Glomerular endothelial cell (primary cell): ENCODE measurements at places on chromosomes 1 and 21. TPM values are rescaled to one million over a fixed set of nuclear protein-coding genes. Genes with fewer than 3 reads are reported as not detected.
A peak's percentile ranks its signal among the peaks of the same experiment; 100 is the strongest.

The CD55 gene
- 121 and 147 TPM in 2 replicates for total RNA-seq

The RPE65 gene
- not detected in 2 replicates for total RNA-seq

The CCDC30 gene
- 0.34 and 0.64 TPM in 2 replicates for total RNA-seq

The OLIG2 gene
- not detected in 2 replicates for total RNA-seq

The COL18A1 gene
- total RNA-seq: 1,199 and 1,391 TPM in 2 replicates

The SERTAD4 gene
- 1.6 and 2.4 TPM in 2 replicates for total RNA-seq

The LINGO4 gene
- total RNA-seq: not detected in 2 replicates

The IFNLR1 gene
- total RNA-seq: 0.39 and 0.41 TPM in 2 replicates

DNA sequence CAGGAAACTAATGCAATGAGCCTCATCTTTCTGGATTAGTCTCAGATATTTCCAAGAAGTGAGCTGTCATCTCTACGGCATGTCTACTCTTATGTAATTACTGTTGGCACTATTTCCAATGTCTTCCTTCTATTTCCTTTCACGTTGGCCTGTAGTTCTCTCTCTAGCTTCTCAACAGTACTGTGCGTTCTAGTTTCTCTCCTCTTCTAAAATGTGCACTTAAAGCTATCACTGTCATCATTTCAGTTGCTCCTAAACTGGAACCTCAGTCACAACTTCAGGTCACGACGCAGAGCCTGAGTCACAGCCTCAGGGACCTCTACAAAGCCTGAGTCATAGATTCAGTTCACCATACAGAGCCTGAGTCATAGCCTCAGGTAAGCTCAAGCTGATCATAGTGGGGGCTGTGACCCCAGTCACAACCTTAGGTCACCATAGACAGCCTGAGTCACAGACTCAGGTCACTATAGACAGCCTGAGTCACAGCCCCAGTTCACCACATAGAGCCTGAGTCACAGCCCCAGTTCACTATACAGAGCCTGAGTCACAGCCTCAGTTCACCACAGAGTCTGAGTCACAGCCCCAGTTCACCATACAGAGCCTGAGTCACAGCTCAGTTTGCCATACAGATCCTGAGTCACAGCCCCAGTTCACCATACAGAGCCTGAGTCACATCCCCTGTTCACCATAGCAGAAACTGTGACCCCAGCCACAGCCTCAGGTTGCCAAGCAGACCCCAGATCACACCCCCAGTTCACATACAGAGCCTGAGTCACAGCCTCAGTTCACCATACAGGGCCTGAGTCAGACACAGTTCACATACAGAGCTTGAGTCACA lies 13.0 kb downstream of the WNT9A start:
- no peak for DNase-seq

DNA sequence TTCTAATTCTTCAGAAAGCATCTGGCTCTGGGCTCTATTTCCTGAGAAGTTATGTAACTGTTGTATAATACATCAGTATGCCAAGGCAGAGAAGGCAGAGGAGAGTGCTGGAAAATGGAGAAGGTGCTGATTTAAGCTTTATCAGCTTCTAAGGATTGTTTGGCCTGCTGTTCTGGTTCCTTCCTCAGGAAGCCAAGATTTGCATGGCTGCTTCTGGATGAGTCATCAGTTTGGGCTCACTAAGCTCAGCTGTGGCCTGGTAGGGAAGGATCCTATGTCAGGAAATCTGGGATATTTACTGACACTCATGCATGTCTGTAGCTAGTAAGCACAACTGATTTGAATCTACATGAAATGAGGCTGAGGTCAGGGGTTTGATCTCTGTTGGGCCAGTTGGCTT lies 73.2 kb upstream of the ADGRL4 start:
- peak; percentile 99 for DNase-seq

- no peak for DNase-seq
Observed at GRCh38 chr21:39728341-39728740, 16.6 kb upstream of the IGSF5 start.

- DNase-seq: no peak
Observed at GRCh38 chr1:245937316-245938045, 569.6 kb downstream of the SMYD3 start.

DNA sequence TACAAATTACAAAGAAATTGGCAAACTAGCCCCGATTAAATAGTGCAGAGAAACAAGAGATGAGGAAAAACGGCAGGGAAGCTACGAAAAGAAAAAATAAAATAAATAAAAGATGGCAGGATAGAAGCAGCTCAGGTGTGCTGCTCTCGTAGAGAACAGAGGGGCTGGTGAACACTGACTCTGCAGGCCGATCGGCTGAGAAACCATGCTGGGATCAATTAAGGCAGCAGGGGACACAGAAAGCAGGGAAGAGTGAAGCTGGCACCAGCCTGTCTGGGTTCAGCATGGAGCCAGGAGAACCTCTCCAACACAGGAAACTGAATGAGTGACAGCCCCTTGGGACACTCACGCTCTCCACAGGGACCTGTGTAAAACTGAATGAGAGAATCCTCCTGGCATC lies 39.5 kb upstream of the TMPRSS15 start:
- DNase-seq: no peak

- no peak for DNase-seq
Observed at GRCh38 chr21:46148106-46148505, 7.3 kb downstream of the FTCD start.

DNA sequence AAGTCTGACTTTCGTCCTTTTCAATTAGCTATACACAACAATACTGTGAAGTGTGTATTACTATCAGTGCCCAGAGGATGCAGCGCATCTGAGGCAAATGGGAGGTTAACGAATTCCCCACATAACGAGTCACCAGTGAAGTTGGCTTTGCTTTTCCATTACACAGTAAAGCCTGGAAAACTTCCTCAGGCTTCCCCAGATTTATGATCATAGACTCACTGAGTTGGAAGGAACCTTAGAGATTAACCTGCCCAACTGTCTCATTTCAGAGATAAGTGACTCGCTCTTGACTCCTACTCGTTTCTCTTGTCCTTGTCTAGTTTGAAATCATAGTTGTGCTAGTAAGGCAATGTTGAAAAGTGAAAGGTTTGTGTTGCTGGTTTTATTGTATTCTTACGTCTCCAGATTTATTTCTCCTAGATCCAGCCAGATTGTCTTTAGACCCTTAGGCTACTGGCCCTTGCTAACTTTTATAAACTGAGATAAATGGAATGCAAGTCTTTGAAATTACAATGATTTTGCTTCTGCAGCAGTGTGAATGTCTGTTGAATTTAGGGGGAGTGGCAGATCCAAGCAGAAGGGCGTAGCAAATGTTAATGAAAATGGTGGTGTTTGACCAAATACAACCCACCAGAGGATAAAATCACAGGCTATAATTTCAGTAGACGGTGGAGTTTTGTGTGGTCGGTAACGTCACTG lies 17.3 kb downstream of the S1PR1 start:
- no peak for DNase-seq

GRCh38 chr1:11046270-11046566 lies 821 bp downstream of the MASP2 start:
- DNase-seq: no peak

- no peak for DNase-seq
Observed at GRCh38 chr1:183101841-183102276, 78.6 kb downstream of the LAMC1 start.

- DNase-seq: no peak
Observed at GRCh38 chr1:181647314-181648035, 164.2 kb downstream of the CACNA1E start.

DNA sequence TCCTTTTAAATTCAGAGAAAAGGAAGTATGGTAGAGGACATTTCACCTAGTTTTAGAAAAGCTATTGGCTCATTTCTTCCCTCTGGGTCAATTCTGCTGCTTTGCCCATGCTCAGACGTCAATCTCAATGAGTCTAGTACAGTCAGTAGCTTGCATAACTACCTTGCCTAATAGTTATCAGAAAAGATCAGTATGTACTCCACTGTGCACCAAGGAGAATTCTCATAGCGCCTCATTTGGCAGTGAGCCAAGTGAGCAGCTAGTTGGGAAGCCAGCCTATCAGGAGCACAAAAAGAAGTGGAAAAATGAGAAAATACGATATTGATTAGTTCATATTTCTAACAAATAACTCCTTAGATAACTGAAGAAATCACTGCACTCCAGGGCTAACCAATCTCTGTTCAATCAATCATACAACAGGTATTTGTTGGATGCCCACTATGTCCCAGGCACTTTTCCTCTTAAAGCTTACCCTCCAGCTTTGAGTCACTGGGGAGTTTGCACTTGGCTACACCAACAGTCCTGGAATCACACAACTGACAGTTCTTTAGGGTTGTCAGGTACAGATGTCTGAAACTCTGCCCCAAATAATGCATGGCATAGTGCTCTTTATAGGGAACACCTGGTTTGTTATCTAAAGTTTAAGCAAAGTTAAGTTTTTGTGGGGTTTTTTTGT lies 50.2 kb downstream of the PRDX6 start:
- no peak for DNase-seq

GRCh38 chr1:31441073-31441472 lies 28.1 kb downstream of the SERINC2 start:
- no peak for DNase-seq

- DNase-seq: peak; percentile 25
Observed at GRCh38 chr1:90721210-90722194, 4.4 kb upstream of the BARHL2 start.

DNA sequence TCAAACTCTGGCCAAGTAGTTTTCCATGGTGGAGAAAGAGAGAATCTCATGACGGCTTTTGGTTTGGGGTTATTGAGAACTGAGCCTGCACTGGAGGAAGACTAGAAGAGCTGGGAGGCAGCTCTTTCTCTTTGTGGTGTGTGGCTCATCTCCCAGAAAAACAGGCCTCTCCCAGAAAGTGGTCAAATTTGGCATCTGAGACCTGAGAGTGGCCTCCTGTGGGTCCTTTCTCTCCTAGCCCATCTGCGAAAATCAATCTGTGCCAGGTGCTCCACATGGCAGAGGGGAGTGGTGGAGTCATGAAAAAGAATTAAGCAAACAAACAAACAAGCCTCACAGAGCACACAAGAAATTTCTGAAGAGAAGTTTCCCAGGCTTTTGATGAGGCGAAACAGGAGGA lies 305.0 kb downstream of the ST6GALNAC3 start:
- DNase-seq: no peak

- no peak for DNase-seq
Observed at GRCh38 chr1:34262921-34263320, 86.2 kb downstream of the C1orf94 start.

DNA sequence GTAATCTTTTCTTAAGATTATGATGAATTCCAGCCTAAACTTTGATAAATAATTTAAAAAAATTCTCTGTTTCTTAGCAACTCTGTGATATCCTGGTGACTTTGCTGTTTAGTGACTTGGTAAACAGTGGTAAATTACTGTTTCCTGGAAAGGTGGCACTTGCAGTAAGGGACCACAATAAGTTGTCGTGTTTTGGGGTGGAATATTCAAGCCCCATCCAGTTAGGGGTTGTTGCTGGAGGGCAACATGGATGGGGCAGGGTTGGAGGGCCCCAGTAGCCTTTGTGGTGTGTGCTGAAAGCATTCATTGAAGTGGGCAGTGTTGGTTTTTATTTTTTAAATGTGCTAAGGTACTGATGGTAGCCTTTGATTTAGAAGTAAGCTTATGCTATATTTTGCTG lies 30.3 kb downstream of the PRDM2 start:
- no peak for DNase-seq

GRCh38 chr1:23483321-23484252 lies at the start of gene ASAP3:
Gene ASAP3, minus strand, starts transcription at chr1:23484179. Its CDS starts 46 bp downstream, at chr1:23484133.
- no peak for DNase-seq

GRCh38 chr1:242523719-242524570 lies 552 bp downstream of the PLD5 start:
- no peak for DNase-seq
